ENCODE measurements at places on chromosomes 6 and 20.

- DNase-seq = no peak
Measured at GRCh38 chr6:12286373-12287110, 3.6 kb upstream of the EDN1 start.

DNA sequence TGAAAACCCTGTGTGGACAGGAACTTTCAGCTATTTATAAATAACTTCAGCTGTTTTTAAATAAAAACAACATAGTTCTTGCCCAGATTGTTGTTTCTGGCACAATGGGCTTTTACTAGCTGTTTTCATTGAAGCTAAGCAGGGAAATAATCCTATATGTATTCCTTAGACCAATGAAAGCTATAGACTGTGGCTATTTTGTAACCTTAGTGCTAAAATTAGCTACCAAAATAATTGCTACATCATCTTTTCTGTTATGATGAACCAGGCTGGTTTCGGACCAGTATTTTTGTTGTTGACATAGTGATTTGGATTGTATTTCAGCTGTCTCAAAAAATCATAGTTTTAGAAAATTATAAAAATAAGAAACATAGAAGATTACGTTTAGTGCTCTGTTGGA, 13.7 kb downstream of the PHF3 start:
- DNase-seq = no peak

DNA sequence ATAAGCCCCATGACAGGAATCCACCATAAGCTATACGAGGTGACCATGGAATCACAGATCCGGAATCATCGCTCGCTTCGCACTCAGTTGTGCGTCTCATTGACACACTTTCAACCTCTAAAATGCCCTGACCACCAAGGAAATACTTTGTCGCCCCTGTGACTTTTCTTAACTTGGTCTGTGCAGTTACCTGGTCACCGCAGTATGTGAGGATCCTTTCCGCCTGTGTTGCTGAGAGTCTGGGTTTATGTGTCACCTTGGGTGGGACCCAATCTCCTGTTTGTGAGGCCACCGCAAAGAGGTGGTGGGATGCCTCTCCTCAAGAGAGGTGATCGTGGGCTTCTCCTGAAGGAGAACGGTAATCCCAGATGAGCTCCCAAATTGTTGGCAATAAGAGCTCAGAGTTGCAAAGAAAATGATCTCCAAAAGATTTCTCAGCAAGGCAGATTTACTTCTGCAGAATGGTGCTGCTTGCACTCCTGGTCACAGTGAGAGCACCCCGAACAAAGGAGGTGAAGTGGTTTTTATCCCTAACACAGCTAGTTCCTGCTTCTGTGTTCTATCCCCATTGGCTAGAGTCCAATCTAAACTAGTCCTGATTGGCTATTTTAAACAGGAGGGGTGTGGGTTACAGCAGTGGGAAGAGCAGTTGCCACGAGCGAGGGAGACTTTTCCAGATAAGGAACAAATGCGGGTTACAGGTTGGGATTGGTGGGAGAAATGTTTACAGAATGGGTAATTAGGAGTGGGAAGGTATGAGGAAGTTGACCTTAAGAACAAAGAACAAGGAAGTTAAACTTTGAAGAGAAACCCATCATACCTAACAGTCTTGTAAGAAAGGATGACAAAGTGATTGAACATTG, 9.1 kb upstream of the ZNFX1 start:
- no peak for DNase-seq

DNA sequence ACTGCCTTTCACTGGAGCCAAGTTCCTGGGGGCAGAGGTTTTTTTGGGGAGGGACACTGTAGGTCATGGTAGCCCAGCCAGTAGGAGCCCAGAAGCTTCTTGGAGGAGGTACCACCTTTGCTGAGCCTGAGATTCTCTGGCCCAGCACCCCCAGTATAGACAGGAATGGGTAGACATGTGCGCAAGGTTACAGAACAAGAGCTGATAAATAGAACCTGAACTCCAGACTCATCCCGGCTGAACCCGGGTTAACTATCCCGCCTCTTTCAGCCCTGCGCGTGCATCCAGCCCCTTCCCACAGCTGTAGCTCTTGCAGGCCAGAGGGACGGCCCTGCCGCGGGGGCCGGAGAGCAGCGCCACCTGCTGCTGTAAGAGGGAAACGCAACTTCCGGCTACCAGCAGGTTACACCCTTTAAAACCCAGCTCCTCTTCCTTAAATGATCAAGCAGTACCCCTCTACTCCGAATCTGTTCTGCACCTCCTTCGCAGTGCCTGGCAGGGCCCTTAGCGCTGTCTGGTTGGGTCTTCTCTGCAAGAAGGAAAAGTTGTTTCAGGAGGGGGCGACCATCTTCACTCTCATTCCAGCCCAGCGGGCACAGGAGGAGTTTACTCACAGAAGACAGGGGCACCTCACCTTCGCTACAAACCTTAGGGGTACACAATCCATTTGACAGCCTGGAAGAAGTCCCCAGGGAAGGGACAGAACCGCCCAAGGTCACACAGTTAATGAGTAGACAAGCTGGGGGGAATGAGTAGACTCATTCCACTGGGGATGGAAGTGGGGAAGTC, 7.5 kb downstream of the SRXN1 start:
- DNase-seq = peak; percentile 93

- DNase-seq = no peak
Measured at GRCh38 chr6:50961611-50962010, 142.9 kb downstream of the TFAP2B start.

- DNase-seq = no peak
Measured at GRCh38 chr6:156587751-156588301, 189.4 kb upstream of the ARID1B start.

GRCh38 chr6:32082935-32083334, 26.2 kb downstream of the TNXB start:
- DNase-seq = peak; percentile 63

DNA sequence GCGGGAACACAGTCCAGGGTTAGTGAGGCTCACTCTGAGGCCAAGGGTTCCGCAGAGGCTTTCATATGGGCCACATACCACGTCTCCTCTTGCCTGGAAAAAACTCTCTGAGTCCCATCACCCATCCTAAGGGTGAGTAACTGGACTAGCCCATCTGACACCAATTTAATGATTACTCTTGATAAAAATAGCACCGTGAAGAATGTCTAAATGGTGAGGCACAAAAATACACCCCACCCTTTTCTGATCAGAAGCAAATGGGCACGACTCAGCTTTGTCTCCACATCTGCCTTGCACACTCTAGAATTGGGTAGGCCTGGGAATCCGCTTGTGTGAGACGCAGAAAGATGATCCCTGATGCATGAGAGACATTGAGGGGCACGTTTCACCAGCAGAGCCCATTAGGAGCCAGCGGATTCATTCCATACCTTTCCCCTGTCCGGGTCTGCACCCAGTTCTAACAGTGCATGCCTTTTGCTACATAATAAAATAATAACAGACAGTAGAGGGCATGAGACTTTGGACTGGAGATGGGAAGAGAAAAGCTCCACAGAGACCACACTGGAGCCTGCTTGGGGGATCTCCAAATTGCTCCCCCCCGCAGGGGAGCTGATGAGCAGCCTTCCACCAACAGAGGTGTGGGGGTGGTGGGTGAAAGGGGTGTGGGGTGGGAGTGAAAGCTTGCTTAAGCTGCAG, 110.0 kb upstream of the KCNK16 start:
- no peak for DNase-seq

DNA sequence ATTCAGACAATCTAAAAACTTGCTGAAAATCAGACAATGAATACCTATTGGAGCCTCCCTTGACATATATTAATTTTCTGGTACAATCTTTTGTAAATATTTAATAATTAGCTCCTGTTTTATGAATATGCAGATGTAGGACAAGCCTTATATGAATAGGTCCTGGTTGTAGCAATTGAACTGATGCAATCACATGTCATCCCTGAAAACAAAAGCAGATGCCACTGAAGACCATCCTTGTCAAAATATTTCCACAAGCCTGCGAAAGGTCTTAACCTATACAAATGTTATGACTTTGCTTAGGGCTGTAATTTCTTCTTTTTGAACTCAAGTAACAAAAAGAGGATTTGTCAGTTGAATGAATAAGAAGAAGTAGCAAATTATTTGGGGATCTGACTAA, 722.1 kb downstream of the EYS start:
- no peak for DNase-seq

- no peak for DNase-seq
Measured at GRCh38 chr6:44146685-44147084, 11.9 kb upstream of the CAPN11 start.

DNA sequence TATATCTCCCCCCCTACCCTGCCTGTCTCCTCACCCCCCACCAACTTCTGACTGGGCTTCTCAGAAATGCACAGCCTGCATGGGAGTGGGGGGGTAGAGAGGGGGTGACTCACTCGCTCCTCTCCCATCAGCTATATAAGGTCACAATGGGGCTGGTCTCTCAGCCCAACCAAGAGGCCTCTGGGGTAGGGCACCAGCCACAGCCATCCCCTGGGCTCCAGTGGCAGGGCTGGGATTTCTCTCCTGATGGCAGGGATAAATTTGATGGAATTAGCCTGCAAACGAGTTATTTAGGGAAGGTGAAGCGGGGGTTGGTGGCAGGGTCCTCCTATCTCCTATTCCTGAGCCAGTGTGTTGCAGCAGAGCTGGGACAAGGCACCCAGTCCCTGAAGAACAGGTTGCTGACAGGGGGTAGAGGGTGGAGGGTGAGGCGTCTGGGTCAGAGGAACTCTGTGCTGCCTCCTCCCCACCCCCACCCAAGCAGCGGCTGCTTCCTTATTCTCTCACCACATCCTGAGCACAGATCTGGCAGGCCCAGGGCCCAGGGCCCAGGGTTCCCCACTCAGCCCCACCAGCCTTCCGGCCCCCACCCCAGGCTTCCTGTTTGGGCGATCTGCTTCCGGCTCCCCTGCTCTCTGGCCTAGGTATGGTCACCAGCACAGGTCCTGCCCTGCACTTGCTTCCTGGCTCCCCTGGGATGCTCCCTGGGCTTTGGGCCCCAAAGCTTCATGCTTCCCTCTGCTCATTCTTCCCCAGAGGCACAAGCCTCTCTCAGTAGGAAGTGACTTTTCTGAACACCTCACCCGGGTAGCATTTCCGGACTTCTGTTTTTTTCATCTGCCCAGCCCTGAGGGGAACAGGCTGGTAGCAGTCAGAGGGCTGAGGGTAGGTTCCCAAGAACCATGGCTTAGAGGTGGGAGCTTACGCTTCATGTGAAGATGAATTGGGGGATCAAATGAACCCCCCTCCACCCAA, 4.0 kb downstream of the PPP1R18 start:
- peak; percentile 92 for DNase-seq

GRCh38 chr6:169668203-169668847, 33.5 kb downstream of the WDR27 start:
- peak; percentile 59 for DNase-seq

- DNase-seq = peak; percentile 71
Measured at GRCh38 chr20:58086763-58087561, 141.5 kb downstream of the ANKRD60 start.

- no peak for DNase-seq
Measured at GRCh38 chr6:75155631-75156030, 50.2 kb downstream of the COL12A1 start.

DNA sequence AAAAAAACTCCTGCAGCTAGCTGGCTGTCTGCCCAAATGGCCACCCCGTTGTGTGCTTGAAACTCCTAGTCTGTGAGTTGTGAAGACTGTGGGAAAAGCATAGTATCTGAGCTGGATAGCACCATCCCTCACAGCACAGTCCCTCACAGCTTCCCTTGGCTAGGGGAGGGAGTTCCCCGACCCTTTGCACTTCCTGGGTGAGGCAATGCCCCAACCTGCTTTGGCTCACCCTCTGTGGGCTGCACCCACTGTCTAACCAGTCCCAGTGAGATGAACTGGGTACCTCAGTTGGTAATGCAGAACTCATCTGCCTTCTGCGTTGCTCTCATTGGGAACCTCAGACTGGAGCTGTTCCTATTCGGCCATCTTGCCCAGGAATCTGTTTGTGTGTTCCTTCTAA, 260.6 kb upstream of the STXBP5 start:
- DNase-seq = no peak

- DNase-seq = no peak
Measured at GRCh38 chr20:22921595-22922421, 113.3 kb upstream of the SSTR4 start.

DNA sequence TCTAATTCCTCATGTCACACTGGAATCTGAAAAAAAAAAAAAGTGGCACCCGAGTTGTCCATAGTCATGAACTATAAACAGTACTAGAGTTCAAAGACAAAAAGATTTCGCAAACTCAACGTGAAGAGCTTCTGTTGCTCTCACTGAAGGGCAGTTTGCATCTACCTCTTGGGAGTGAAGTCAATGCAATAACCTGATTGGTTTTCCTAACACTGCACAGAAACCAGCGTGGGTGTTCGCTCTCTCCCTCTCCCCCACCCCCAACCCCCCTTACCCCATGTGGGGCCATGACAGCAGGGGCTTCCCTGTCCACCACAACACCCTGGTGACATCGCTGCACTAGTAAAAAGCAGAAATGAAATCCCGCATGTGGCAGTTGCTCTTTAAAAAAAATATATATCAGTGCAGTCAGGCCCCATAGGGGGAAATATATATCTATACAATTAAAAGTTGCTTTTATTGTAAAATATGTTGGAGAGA, 66.9 kb downstream of the GMPR start:
- no peak for DNase-seq

- DNase-seq = peak; percentile 79
Measured at GRCh38 chr6:144897441-144897921, 612.3 kb downstream of the UTRN start.

- no peak for DNase-seq
Measured at GRCh38 chr6:142155895-142156757, 9.1 kb downstream of the VTA1 start.

DNA sequence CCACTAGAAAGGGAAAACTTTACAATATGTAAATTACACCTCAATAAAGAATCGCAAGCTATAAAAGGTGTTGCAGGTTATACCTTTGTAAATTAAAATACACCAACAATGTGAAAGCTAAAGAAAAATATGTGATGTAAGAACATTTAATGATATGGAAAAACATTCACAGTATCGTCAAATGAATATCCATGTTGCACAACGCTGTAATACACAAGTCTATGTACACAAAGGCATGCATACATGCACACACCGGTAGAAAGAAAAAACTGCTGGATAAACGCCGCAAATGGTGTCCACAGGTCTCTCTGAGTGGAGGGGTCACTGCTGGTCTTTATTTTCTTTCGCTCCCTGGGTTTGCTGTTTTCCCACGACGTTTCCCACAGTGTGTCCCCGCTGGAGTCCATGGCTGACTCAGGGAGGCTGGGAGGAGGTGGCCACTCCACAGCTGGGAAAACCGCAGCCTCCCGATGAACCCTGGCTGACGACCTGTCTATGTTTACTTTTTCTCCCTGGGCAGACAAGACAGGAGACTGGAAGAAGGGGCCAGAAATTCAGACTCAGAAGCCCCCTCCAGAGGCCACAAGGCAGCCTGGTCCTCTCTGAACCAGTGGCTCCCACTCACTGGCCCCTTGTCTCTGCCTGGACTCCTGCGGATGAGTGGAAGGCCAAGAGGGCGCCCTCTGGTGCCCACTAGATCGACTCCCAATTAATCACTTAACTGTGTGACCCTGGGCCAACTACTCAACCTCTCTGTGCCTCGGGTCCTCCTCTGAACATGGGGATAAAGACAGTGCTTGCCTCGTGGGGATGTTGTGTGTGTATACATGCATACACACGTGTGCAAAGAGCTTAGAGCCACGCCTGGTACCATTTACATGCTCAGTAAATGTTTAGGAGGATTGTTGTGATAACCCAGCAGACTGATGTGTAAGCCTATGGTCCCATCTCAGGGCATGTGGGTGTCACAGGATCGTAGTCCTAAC, 12.8 kb upstream of the BPI start:
- peak; percentile 93 for DNase-seq
